ENCODE measurements at places on chromosomes 4 and X. TPM values are rescaled to one million over a fixed set of nuclear protein-coding genes. Genes with fewer than 3 reads are reported as not detected.

DNA sequence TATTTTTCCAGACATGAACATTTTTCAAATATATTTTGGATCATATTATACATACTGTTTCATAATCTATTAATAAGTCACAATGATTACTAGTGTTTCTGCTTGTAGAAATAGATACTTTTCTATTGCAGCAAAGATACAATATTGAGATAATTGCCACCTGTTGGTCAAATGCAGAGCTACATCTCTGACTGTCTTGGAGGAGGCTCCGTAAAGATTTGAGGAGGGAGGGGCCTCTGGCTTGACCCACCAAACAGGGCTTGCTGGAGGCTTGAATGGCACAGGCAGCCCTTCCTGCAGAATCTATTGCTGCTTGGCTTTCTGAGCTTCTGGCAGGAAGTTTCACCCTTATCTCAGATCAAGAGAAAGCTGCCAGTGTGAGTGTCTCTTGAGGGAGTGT lies 99.3 kb upstream of the ARMCX2 start:
- H3K36me3 ChIP-seq = no peaks in the 10 kb centered on the region
- no peak for DNase-seq
- H3K27me3 ChIP-seq = no peaks in the 10 kb centered on the region
- no peak overlapping the region for H3K27ac ChIP-seq
- H3K4me1 ChIP-seq = no peaks in the 10 kb centered on the region
- H3K4me3 ChIP-seq = no peak overlapping the region

DNA sequence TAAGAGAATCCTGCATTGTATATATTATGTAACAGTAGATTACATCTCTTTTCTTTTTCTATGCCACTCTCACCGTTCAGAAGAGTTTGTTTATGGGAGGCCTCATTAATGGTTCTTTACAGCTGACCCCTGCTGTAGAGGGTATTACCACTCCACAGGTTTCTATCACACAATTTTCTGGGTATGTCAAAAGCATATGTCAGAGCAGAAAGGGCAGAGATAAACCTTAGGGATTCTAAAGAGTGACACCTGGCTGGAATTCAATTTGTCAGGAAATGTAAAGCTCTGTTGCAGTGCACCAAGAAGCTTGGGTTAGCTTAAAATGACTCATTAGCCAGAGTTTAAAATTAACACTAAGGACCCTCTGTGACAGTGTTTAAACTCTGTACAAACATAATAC lies 658.7 kb downstream of the PCDH18 start:
- H3K27me3 ChIP-seq = no peaks in the 10 kb centered on the region
- no peaks in the 10 kb centered on the region for H3K4me1 ChIP-seq
- no peaks in the 10 kb centered on the region for H3K36me3 ChIP-seq
- H3K4me3 ChIP-seq = no peak overlapping the region

The MAP7D2 gene
- polyA plus RNA-seq = 0.35 TPM

GRCh38 chr4:98845960-98846359 lies 83.0 kb downstream of the EIF4E start:
- H3K27ac ChIP-seq = no peak overlapping the region
- no peaks in the 10 kb centered on the region for H3K36me3 ChIP-seq
- no peaks in the 10 kb centered on the region for H3K4me1 ChIP-seq
- no peak for DNase-seq
- no peaks in the 10 kb centered on the region for H3K27me3 ChIP-seq

DNA sequence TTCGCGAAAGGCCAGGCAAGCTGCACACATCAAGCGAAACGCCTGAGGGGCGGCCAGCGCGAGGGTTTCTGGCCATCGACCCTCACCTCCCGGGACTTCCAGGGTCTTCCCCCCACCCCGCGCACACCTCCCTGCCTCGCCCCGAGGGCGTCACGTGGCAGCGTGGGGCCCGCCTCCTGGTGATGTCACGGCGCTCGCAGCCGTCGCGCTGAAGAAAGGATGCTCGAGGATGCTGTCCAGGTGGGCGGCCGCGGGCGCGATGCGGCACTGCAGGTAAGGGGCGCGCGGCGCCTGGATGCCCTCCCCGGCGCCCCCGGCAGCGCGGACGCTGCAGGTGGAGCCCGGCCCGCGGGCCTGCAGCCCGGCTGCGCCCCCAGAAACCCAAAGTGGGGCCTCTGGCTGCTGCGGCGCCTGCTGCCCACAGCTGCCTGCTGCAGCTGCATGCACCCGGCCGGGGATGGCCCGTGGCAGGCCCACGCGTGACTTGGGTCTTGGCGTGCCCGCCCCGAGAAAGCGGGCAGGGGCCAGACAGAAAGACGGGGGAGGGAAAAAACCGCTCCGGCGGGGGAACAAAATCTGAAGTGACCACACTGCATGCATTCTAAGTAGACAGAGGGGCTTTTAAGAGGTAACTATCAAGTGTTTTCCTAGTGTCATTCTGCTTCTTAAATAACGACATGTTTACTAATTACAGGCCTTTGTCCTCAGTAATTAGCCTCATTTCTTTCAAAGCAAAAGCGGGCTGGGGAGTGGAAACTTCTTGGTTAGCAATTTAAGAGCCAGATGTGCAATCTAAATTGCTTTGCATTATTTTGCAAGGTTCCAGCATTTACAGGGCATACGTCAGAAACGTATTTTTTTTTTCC lies 1.7 kb downstream of the CLCN4 start:
- peaks cover 12% of the 10 kb centered on the region for H3K27me3 ChIP-seq
- no peak overlapping the region for H3K27ac ChIP-seq
- H3K4me3 ChIP-seq = peak overlapping the region; percentile 25
- H3K36me3 ChIP-seq = no peaks in the 10 kb centered on the region
- H3K4me1 ChIP-seq = peaks cover 7% of the 10 kb centered on the region

DNA sequence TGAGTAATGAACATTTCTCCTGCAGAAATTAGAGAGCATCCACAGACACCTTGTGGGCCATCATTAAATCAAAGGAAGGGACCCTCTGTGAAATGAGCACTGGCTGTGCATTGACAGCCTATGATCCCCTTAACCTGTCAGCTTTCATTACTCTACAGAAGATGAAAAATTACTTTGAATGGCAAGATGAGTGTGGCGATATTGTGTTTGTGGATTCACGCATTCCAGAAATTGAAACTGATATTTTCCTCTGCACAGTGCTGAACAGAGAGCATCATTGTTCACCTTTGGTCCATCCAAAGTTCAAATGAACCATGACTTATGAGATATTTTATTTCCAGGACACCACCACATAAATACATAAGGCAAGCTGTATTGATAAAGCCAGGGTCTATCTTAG lies 374.8 kb upstream of the ANXA10 start:
- H3K4me3 ChIP-seq = no peak overlapping the region
- H3K36me3 ChIP-seq = no peaks in the 10 kb centered on the region
- H3K4me1 ChIP-seq = no peaks in the 10 kb centered on the region
- no peak overlapping the region for H3K27ac ChIP-seq

The CDX4 gene
- polyA plus RNA-seq = not detected

The TENM3 gene
- polyA plus RNA-seq = 18.8 TPM

GRCh38 chr4:147787204-147787603 lies 55.3 kb downstream of the ARHGAP10 start:
- no peak overlapping the region for H3K27ac ChIP-seq
- H3K27me3 ChIP-seq = no peaks in the 10 kb centered on the region
- H3K4me1 ChIP-seq = peaks cover 36% of the 10 kb centered on the region
- DNase-seq = no peak

The PRAF2 gene
- 9.8 TPM for polyA plus RNA-seq

- H3K36me3 ChIP-seq = no peaks in the 10 kb centered on the region
- H3K4me3 ChIP-seq = no peak overlapping the region
- H3K27me3 ChIP-seq = no peaks in the 10 kb centered on the region
Measured at GRCh38 chrX:96978906-96979305, 95.2 kb downstream of the RPA4 start.

DNA sequence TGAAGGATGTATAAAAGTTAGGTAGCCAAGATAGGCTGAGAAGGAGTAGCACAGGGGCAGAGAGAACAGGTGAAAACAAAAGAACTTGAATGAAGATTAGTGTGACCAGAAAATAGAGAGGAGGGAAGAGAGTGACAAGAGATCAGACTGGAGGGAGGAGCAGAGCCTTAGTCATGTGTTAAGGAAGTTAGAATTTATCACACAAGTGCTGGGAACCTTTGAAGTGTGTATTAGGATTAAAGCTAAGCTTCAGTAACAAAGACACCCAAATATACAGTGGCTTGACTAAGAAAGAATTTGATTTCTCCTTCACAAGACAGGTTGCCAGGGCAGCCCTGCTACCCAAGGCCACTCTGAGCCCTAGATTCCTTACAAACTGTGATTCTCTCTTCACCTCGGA lies 10.7 kb upstream of the CCDC149 start:
- no peak overlapping the region for H3K4me3 ChIP-seq
- DNase-seq = no peak
- H3K4me1 ChIP-seq = no peaks in the 10 kb centered on the region
- H3K36me3 ChIP-seq = no peaks in the 10 kb centered on the region
- H3K27me3 ChIP-seq = peaks cover 5% of the 10 kb centered on the region

DNA sequence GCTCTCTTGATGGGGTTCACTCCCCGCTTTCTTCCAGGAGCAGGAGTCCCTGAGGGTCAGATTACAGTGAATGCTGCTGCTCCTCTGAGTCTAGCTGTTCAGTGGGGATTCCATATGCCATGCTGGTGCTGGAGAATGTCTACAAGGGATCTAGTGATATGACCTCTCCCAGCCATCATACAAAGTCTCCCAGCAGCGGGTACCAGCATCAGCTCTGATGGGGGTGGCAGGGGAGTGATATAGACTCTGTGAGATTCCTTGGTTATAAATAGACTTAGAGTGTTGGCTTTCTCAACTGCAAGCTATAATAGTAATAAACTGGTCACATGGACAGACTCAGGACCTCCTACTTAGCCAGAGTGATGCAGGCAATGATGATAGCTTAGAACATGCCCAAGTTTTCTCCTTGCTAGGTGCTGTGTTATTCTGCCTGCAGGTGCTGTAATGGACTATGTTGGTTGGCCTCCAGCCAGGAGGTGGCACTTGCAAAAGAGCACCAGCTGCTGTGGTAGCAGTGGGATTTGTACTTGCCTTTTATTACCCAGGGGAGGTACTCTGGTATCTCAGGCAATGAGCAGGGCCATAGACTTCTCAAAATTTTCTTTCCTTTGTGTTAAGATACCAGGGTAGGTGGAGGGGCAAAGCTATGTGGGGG lies 202.9 kb downstream of the CHIC1 start:
- no peak overlapping the region for H3K4me3 ChIP-seq
- no peak for DNase-seq
- H3K27ac ChIP-seq = no peak overlapping the region
- no peaks in the 10 kb centered on the region for H3K4me1 ChIP-seq
- H3K36me3 ChIP-seq = no peaks in the 10 kb centered on the region

DNA sequence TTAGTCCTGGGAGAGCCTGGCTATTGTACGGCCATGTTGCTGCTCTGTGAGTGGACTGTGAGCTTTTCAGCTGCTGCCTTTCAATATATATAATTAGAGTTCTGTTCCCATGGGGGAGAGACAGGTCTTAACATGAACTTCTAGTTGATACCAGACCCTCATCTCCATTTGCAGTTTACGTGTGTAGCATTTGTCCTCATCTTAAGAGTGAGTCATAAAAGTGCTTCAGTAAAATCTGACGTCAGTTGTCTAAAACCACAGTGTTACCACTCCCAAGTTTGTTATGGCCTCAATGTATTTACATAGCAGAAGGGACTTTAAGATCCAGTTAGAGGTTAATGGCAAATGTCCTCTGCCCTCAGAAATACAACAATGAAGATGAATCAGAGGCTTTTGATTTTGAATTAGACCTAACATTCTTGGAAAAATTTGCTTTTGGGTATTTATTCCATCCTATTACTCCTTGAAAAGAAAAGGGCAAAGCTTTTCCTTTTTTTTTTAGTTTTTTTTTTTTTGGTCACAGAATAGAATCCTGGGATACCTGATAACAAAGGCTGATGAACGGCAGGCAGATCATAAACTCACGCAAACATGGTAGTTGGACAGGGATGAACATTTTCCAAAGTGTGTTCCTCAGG lies 38.6 kb downstream of the PHOX2B start:
- H3K27ac ChIP-seq = peak overlapping the region; percentile 60
- H3K27me3 ChIP-seq = no peaks in the 10 kb centered on the region
- no peaks in the 10 kb centered on the region for H3K36me3 ChIP-seq
- peak; percentile 63 for DNase-seq
- peak overlapping the region; percentile 19 for H3K4me3 ChIP-seq
- peaks cover 20% of the 10 kb centered on the region for H3K4me1 ChIP-seq

The TDO2 gene
- polyA plus RNA-seq = not detected

DNA sequence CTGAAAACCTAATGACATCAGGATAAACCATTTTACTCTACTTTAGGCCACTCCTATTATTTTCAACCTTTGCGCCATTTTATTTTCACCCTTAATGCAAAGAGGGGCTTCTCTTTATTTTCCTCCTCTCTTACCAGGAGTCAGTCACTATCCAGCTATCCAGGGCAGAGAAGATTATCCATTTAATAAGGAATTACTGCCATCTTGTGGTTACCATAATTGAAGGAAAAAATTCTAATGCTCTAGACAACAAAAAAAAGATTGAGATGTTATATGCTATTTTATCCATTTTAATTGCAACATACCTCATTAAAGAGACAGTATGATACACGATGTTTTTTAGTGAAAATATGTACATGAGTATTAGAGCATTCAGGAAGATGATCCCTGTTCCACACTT lies 514.5 kb upstream of the FAM241A start:
- no peak overlapping the region for H3K27ac ChIP-seq
- H3K4me1 ChIP-seq = no peaks in the 10 kb centered on the region
- no peak for DNase-seq
- H3K36me3 ChIP-seq = no peaks in the 10 kb centered on the region
- H3K4me3 ChIP-seq = no peak overlapping the region

DNA sequence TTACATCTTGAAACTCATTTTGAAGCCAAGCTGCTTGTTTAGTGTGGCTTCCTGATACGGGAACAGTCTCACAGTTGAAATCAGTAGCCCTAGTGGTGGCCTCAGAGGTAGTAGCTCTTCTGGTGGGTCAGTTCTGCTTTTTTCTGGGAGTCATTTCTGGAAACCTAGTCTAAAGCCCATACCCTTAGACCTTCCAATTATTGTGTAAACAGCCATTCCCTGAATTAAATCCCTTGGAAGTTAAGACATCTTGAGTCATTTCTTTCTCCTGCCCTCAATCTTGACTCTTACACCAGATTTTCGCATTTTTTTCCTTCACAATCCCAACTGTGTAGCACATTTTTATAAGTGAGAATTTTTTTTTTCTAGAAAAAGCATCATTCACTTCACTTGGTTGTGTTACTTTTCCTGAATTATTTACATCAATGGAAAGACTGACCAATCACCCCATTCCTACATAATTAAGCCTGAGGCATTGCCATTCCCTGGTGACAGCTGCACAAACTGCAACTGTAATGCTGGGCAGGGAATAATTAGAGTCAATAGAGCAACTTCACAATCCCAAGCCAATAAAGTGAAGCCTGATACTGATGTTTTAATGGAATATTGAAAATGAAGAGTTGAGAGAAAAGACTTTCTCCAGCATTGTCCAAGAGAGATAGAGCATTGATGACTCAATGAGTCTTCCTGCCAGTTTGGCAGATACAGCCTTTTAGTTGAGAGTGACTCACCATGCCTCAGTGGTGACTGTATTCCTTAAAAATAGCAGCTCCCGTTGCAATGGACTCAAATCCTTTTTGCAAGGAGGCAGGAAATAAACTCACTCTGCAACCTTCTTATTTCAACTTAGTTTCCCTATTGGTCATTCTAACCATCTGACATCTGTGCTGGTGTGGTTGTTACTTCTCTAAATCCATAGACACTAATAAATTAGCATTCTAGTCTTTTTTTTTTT lies 13.0 kb upstream of the SEPSECS start:
- H3K4me1 ChIP-seq = peaks cover 38% of the 10 kb centered on the region
- H3K4me3 ChIP-seq = peak overlapping the region; percentile 15
- no peaks in the 10 kb centered on the region for H3K27me3 ChIP-seq
- DNase-seq = peak; percentile 90
- H3K27ac ChIP-seq = peak overlapping the region; percentile 60

- H3K36me3 ChIP-seq = no peaks in the 10 kb centered on the region
- no peak overlapping the region for H3K4me3 ChIP-seq
- no peaks in the 10 kb centered on the region for H3K4me1 ChIP-seq
Measured at GRCh38 chr4:71275570-71275969, 63.2 kb upstream of the SLC4A4 start.

The SCML1 gene
- 12.2 TPM for polyA plus RNA-seq
